ENCODE measurements at places on chromosomes 6 and 20.

GRCh38 chr6:44223319-44224028 lies at the start of gene SLC29A1:
SLC29A1 (plus strand) TSS chr6:44223595; CDS start chr6:44227314, 3,719 bp downstream.
- DNase-seq = peak; percentile 77

GRCh38 chr6:43734294-43734665 lies 35.7 kb upstream of the VEGFA start:
- DNase-seq = no peak

DNA sequence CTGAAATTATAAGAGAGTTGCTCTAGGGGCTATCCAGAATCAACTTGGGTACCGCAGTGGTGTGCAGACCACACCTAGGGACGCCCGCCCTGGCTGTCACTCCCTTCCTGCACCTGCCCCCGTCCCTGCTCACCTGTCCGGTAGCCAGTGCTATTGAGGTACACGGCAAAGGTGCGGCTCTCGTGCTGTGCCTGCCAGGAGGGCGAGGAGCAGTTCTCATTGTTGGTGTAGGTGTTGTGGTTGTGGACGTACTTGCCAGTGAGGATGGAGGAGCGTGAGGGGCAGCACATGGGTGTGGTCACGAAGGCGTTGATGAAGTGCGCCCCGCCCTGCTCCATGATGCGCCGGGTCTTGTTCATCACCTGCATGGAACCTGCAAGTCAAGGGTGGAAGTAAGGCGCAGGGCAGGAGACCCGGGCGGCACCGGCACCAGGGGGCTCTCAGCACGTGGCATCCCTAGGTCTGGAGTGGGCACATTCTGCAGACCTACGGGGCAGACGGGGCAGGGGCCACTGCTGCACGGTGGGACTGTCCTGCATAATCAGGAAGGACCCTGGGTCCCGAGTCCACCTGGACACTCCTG lies 48.6 kb downstream of the SULF2 start:
- no peak for DNase-seq

GRCh38 chr6:14211562-14211942 lies 94.0 kb downstream of the CD83 start:
- peak; percentile 17 for DNase-seq

DNA sequence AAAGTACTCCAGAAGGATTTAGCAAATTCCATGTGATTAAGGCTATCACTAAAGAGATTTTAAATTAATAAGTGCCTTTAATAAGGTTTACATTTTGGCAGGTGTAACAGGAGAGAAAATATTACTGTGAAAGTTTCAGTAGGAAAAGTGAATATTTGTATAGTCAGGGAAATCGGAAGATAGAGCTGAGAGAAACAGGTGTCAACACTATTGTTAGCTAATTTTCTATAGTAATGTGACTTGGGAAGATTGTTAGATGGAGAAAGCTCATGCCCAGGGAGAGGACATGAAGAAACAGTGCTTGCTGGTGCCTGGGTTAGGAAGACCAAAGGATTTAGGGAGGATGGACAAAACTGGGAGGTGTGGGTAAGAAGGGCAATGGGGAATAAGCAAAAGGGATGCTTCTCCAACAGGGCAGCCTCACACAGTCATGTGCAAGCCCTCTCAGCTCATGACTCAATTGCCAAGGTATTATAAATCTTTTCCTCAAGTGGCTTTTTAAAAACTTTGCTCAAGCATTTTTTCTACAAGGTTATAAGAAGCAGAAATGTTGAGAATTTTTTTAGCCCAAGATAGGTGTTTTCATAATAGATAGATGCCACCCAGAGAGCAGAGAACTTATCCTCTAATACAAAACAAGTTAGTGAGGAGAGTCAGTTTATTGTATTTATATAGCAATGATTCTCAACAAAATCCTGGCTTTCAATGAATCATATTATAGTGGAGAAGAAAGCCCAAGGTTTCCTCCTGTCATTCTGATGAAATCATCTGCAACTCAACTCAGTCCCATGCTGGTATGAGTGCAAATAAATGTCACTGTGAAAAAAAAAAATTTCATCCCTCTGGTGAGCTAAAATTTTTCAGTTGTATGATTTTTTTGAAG lies 325.2 kb upstream of the NT5E start:
- DNase-seq = no peak

DNA sequence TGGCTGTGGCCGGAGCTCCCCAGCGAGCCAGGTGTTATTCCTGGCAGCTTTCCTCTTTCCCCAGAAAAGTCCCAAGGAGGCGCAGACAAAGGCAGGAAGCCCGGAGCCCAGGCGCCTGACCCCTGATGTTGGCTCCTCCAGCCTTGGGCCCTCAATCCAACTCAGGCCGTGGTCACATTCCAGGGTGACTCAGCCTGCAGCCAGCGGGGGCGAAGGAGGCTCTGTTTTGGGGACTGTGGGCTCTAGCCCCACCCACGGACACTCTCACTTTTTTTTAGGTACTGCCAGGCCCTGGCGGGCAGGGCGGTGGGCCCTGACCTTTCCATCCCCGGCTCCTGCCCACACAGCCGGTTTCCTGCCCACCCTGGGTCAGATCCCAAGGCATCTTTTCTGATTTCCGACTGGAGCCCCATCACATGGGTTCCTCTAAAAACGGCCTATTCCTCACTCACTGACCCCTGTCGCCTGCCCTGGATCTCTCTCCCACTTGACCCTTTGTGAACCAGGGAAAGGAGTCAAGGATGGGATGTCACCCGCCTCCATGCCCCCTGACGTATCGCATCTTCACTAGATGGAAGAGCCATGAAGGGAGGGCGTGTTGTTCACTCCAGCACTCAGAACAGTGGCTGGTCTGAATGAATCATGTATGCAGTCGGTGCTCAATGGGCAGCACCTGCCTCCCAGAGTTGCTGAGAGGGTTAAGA lies 5.5 kb downstream of the PTGIS start:
- DNase-seq = no peak

GRCh38 chr20:34579191-34579978 lies 20.9 kb downstream of the MAP1LC3A start:
- no peak for DNase-seq
